Femur (tissue), 1 donor: ENCODE measurements at places on chromosomes 11 and 22.

GRCh38 chr11:104433751-104434150 lies 269.8 kb upstream of the PDGFD start:
- no peak for DNase-seq

DNA sequence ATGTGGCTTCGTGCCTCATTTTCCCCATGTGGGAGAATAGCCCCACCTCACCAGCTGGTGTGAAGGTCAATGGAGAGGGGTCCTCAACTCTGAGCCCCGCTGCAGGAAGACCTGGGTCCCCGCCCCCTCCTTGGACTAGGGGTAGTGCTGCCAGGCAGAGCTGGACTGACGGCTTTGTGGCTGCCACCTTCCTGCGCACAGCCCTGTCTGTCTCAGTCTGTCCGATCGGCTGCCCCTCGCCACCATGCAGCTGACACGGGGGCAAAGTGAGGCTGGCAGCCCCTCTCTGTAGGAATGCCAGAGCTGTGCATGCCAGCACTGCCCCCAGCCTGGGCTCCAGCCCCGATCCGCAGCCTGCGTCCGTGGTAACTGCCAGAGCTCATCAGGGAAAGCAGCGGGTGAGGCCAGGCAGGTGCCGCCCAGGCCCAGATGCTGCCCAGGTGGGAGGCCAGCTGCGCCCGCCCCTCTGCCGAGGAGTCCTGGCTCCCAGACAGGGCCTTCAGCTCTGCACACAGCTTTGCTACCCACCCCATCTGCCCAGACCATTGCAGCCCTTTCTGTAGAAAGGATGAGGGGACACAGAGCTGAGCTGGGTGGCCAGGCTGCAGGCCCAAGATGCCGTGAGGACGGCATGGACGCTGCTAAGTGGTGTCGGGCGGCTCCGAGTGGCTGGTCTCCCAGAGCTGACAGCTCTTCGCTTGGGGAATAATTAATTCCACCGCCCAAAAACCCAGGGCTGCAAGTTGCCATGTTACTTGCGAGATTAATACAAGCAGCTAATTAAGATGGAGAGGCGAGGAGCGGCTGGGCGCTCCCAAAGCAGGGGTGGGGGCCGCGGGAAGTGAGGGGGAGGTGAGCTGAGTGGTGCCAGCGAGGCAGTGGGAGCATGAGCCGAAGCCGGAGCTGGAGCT lies 19.5 kb upstream of the FLRT1 start:
- DNase-seq = no peak

DNA sequence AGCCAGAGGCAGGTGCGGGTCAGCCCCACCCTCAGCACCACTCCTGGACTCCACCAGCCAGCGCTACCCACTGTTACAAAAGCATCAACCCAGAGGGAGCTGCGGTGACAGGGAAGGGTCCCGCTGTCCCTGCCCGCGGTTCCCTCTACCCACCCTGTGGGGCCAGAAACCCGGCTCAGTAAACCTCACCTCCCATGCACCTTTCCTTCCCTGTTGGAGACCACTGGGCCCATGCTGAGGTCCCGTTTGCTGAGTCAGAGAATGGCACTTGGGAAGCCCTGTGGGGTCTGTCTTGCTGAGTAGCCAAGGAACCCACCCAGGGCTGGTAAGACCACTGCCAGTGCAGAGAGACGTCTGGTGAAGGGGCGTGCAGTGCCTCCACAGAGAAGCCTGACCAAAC lies 42.1 kb upstream of the MOB2 start:
- DNase-seq = no peak

GRCh38 chr11:45102810-45103621 lies 43.4 kb upstream of the PRDM11 start:
- DNase-seq = peak; percentile 78

DNA sequence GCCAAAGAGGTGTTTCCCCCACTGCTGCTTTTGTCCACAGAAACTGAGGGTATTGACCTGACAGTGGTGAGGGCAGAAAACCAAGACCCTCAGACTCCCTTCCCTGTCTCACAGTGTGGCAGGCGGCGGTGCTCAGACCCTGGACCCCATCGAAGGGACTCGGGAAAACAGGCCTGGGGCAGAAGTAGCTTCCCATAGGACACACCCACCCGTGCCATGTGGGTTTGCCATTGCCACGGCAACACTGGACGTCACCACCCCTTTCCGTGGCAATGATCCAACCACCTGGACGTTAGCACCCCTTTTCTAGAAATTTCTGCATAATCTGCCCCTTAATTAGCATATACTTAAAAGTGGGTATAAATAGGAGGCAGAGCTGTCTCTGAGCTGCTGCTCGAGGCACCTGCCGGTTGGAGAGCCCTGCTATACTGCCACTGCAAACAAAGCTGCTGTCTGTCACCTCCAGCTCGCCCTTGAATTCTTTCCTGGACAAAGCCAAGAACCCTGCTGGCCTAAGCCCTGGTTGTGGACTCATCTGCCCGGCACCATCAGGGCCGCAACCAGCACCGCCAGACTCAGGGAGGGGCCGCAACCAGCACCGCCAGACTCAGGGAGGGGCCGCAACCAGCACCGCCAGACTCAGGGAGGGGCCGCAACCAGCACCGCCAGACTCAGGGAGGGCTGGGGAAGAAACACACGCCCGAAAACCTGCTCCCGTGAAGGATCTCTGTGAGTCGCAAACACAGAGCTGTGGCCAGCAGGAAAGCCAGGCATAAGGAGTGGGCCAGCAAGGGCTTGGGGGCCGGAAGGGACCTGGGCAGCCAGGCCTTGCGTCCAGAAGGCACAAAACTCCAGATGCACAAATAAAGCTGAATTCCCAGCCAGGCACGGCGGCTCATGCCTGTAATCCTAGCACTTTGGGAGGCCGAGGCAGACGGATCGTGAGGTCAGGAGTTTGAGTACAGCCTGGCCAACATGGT lies 10.4 kb downstream of the MLC1 start:
- DNase-seq = no peak

GRCh38 chr11:124108156-124108555 lies 7.1 kb upstream of the VWA5A start:
- no peak for DNase-seq

DNA sequence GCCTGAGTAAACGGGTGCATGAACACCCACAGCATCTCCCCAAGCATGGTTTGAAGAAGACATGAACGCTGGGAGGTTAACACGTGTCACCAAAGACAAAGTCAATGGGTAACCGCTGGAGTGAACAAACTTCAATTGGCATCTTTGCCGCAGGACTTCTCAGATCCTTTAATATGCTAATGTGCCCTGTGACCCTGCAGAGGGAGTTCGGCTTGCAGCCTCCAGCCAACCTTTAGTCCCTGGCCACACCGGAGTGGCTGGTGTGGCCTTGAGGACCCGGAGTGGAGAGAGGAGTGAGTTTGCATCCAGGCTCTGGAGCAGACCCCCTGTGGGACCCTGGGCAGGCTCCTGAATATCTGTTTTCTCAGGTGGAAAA lies 57.0 kb downstream of the FLRT1 start:
- no peak for DNase-seq

DNA sequence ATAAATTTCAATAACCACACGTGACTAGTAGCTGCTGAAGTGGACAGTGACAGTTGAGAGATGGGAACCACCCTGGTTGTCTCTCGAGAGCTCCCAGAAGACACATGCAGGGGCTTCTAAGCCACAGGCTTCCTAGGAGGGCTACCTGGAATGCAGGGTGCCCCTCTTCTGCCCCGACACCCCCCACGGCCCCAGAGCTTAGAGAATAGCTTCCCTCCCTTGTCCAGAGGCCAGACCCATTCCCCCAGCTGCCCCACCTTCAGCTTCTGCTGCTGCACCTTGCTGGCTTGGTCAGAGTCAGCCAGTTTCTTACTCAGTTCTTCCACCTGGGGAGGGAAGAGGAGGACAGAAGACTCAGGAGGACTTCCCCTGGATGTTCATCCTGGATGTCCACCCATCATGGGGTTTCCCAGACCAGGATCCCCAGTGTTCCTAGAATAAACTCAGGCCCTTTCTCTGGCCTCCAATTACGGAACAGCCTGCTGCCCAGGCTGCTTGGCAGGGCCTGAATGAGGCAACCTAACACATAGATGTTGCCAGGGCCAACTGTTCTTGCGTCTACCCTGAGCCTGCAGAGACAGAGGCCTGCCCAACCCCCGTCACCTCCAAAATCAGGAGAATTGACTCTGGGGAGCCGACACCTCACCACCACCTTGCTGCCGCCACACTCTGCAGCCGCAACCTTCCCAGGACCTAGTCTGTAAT lies 12.0 kb downstream of the IL18BP start:
- DNase-seq = no peak
